NCI-H187 treated with DMSO at 0.1 percent for 48 hours (cell line): ENCODE measurements at places on chromosomes 1 and 21.

GRCh38 chr1:208737922-208738321, 493.7 kb upstream of the PLXNA2 start:
- no peak for DNase-seq

DNA sequence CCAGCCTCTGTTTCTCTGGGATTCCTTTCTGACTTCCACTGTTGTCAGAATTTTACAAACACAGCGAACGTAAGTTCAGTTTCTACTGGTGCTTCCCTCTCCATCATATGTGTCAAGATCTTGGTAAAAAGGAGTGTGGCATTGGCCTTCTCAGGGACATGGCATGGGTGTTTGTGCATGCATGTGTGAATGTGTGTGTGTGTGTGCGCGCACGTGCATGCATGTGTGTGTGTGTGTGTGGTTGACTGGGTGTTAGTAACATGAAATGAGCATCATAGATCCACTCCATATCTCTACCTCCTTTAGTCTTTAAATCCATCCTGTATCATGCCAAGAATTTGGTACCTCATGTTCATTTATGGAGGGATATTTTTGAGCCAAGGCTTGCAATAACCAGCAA, 411.3 kb downstream of the NPHP4 start:
- no peak for DNase-seq

GRCh38 chr1:9882296-9882944, 27.6 kb downstream of the CTNNBIP1 start:
- no peak for DNase-seq

DNA sequence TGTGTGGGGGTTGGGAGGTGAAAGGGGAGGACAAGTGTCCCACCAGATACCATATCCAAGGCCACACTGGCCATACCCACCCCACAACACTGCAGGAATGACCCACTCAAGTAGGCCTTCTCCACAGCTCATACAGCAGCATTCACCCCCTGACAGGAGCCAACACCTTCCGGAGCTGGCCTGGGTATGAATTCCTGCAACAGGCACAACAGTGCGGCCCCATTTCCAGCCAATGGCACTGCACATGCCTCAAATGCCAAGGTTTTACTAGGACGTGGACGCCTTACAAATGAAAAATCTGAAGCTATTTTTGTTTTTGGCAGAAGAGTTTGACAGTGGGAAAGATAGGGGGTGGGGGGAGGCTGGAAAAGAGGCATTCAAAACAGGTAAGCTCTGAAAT, 2.0 kb downstream of the KCND3 start:
- no peak for DNase-seq

- DNase-seq: no peak
These were observed 33.6 kb upstream of the RAB4A start for GRCh38 chr1:229237320-229237719.

- DNase-seq: no peak
These were observed 3.0 kb downstream of the CRCT1 start for GRCh38 chr1:152517237-152517811.

GRCh38 chr1:156510709-156511108, 10.1 kb upstream of the MEF2D start:
- no peak for DNase-seq

- no peak for DNase-seq
These were observed at the start of gene S100B for GRCh38 chr21:46604975-46605766. TSS of gene S100B (minus strand) at chr21:46605082. CDS start at chr21:46602415, 2,667 bp downstream.

GRCh38 chr21:36052860-36053714, 7.2 kb downstream of the SETD4 start:
- no peak for DNase-seq

DNA sequence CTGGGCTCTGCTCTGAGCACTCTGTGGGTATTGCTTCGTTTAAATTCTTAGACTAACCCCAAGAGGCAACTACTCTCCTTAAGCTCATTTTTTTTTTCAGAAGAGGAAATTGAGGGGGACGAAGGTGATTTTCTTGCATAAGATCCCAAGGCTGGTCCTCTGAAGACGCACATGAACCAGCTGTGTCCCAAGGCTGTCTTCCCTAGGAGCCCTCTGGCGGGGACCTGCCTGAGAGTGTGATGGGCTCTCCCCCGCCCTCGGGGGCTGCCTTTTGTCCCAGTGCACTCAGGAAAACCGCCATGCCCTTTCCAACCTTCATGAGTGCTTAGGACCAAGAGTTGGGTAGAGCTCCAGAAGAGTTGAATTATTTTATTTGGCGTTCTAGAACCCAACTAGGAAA, 21.7 kb downstream of the UMODL1 start:
- no peak for DNase-seq

DNA sequence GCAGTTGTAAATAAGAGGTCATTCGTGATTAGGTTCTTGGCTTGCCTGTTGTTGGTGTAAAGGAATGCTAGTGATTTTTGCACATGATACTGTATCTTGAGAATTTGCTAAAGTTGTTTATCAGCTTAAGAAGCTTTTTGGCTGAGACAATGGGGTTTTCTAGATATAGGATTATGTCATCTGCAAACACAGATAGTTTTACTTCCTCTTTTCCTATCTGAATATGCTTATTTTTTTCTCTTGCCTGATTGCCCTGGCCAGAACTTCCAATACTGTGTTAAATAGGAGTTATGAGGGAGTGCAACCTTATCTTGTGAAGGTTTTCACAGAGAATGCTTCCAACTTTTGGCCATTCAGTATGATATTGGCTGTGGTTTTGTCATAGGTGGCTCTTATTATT, 576.1 kb upstream of the RGS18 start:
- no peak for DNase-seq

DNA sequence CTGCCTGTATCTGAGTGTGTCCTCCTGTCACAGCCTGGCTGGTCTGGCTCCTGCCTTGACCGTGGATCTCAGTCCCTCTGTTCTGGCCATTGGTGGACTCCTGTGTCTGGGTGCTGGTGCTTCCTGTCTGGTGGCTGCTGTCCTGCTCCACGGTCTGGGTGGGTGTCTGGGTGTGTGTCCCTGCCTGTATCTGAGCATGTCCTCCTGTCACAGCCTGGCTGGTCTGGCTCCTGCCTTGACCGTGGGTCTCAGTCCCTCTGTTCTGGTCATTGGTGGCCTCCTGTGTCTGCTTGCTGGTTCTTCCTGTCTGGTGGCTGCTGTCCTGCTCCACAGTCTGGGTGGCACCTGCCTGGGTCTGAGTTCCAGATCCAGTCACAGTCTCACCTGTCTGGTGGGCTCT, 4.0 kb downstream of the CRNN start:
- no peak for DNase-seq

DNA sequence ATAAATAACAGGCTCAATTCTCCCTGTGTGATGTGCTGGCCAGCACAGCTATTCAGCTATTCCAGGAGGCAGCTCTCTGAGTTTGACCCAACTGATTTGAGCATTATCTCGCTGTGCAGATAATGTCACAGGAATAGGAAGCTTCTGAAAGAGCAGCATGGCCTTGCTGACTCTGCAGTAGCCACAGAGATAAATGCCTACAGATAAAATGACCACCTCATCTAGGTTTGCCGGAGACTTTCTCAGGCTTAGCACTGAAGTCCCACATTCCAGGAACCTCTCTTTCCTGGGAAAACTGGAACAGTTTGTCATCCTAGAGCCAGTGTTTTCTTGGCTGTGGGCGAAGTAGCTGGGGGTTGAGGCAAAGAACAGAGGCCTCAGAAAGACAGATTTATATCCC, 98.9 kb downstream of the MRPL39 start:
- no peak for DNase-seq

DNA sequence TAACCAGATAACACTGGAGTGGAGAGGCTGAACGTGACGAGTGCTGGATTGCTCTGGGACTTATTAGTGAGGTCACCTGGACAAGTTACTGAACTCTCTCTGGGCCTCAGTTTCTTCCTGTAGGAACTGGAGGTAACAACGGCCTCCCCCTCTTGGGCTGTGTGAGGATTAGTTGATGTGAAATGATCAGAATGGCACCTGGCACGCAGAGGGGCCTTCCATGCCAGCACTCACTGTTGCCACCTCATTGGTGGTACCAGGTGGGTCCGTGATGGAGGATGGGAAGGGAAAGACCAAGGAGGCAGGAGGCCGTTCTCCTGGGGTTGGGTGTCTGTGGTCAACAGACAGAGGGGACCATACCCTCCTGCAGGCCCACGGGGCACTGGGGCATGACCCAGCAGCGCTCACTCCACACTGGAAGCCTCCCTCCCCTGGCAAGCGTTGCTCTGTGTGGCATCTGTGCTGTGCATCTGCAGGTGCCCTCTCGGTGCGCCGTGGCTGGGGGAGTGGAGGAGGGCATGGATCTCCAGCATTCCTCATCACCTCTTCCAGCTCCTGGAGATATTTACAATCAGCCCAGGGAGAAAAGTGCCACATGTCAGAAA, 349.5 kb upstream of the VAMP3 start:
- no peak for DNase-seq

DNA sequence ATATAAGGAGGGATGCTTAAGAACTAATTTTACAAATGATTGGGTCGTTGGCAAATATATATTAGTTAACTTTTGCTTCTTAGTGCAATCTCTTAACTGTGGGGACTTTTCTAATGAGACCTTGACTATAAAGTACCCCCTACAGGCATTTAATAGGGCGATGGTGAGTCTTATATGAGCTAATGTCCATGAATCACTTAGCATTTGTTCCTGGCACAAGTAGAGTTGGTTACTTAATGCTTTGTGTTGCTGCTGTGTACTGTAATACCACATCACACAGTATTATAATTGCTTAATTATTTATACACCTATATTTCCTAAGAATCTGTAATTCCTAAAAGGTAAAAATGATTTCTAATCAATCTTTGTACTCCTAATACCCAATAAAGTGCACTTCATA, 25.3 kb upstream of the TMCO1 start:
- DNase-seq: no peak

DNA sequence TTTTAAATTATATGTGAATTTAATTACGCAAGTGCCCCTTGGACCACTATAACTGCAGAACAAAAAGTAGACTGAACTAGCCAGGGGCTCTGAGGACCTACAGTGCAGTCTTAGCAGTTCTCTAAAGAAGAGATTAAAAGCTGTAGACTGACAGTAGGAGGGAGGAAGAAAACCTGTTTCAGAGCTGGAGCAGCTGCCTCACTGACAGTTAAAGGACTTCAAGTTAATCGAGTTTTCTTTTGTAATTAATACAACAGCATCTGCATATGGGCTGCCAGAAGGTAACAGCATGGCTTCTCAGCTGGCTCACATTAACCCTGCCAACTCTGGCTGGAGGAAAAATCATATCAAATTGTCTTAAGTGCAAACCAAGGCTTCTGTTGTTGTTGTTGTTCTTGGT, 19.9 kb downstream of the DSTYK start:
- DNase-seq: no peak

DNA sequence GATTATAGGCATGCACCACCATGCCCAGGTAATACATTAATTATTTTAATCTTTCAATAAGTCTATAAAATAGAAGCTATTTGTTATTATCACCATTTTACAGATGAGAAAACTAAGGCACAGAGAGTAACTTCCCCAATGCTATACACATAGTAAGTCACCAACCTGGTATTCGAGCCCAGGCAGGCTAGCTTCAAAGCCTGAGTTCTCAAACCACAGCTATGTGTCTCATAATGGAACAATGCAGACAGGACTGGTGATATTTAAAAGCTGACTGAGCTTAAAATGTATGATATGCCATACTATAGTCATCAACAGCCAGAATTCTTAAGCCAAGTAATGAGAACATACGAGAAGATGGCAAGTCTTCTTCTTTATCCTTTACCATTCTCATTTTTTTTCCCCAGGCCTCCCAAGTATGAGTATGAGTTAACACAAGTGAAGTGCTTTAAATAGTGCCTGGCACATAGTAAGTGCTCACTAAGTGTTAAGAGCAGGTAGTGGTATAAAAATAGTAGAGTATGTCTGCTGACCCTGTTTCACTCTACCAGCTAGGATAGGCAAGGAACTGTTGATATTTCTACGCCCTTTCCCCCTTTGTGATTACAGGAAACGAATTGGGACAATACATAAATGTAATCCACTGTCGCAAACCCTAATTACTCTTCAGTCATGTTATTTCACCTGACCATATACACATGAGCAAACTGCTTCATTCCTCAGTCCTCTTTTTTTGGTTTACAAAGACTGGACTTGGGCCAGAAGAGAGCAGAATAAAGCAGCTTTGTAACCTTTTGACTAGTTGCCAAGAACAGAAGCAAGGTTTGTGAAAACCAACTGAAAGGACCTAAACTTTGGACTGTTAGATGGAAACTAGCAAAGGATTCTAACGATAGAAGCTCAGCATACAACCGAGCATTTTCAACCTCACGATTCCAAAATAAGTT, 9.5 kb downstream of the EYA3 start:
- DNase-seq: no peak

GRCh38 chr21:25054689-25055088, 552.6 kb downstream of the MRPL39 start:
- DNase-seq: no peak

DNA sequence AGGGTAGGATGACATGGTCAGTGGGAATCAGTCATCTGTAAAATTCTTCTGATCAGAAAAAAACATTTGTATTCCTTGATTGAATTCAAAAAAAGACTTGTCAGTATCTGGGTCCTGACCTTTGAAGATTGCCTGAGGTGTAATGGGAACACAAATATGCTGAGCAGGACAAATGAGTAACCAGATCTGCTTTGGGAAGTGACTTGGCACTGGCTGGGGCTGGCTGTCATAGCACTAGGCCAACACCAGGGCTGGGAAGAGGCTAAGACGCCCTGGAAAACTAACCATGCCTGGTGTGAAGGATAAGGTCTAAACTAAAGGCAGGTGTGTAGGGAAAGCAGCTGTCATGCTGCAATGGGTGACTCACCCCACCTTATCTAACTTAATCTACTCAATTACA, 452.9 kb upstream of the BEND5 start:
- no peak for DNase-seq

DNA sequence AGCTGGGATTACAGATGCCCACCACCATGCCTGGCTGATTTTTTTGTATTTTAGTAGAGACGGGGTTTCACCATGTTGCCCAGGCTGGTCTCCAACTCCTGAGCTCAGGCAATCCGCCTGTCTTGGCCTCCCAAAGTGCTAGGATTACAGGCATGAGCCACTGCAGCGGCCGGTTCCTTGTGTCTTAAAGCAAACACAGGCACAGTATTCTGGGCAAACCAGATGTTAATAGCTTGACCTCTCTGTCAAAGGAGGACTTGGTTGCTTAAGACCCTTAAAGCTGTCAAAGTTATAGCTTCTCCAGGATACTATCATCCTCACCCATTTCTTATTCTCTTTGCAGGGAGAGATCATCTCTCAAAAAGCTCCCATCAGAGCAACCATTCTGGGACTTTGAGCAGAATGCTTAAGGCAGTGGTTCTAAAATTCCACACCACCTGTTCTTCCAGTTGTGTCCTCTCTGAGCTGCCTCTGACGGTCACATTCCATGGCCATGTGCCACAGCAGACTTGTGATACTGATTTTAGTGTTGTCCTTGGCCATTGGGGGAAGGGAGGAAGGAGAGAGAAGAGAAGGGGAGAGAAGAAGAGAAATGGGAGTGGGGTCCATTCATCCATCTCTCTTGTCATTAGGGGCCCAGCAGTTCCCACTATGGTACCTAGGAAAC, 81.8 kb downstream of the PBX1 start:
- no peak for DNase-seq
